Fibroblast of skin of left quadriceps (primary cell): ENCODE measurements at places on chromosomes 1 and 21.
A peak's percentile ranks its signal among the peaks of the same experiment; 100 is the strongest.

GRCh38 chr1:78619803-78620579, at the start of gene IFI44L:
TSS of gene IFI44L (plus strand) at chr1:78620448. CDS start at chr1:78627916, 7,468 bp downstream.
- DNase-seq = peak; percentile 53

DNA sequence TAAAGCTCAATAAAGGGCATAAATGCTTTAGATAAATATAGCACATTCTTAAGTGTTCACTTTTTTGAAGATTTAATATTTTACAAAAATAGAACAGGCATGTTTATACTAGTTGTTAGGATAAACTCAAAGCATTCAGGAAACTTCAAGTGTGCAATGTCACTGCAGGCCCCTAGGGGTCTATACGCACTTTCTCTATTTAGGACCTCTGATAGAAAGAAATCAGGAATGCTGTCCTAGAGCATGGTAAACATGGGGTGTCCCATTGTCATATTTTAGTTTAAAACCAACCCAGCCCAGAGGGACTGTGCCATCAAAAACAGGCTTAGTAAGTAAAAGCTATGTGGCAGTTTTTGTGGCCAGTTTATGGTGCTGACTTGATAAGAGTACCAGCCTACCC, 102.2 kb downstream of the BARHL2 start:
- DNase-seq = no peak

GRCh38 chr21:36059823-36060158, 535 bp downstream of the SETD4 start:
- no peak for DNase-seq

DNA sequence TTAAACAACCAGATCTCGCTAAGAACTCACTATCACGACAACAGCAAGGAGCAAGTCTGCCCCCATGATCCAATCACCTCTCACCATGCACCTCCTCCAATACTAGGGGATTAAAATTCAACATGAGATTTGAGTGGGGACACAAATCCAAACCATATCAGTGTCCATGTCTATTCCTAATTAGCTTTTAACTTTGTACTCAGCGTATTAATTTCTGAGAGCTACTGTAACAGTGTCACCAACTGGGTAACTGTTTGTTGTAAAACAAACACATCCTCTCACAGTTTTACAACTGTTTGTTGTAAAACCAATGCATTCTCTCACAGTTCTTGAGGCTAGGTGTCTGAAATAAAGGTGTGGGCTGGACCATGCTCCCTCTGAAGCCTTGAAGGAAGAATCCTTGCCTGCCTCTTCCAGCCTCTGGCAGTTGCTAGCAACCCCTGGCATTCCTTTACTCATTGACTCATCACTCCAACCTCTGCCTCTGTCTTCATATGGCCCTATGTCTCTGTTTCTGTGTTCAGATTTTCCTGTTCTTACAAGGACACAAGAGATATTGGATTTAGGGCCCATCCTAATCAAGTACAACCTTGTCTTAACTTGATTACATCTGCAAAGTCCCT, 121.2 kb downstream of the LTN1 start:
- DNase-seq = no peak

- DNase-seq = no peak
Observed at GRCh38 chr1:14662116-14662515, 63.6 kb downstream of the KAZN start.

GRCh38 chr1:8455700-8456307, 137.9 kb downstream of the SLC45A1 start:
- no peak for DNase-seq

GRCh38 chr21:22399681-22400514, 1401.7 kb downstream of the NCAM2 start:
- no peak for DNase-seq

GRCh38 chr1:6889875-6890480, 104.7 kb downstream of the CAMTA1 start:
- DNase-seq = peak; percentile 10

DNA sequence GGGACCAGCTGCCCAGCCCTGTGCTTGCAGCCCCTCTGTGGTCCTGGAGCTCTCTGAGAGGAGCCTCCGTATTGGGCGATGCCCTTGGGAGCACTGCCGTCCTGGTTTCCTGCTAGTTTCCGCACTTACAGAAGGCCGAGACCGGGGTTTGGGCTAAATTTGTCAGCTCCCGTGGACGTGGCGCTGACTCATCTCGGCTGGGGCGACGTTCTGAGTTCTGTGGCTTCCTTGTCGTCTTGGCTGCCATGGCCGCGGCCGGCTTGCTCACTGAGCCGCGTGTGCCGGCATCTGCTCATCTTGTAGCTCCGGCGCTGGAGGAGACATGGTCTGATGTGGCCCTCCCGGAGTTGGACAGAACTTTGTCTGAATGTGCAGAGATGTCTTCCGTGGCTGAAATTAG, 64.9 kb downstream of the PCNT start:
- no peak for DNase-seq

- DNase-seq = no peak
Observed at GRCh38 chr1:23589585-23589986, 30.3 kb upstream of the ID3 start.

- no peak for DNase-seq
Observed at GRCh38 chr1:198939286-198939685, 300.4 kb downstream of the PTPRC start.

DNA sequence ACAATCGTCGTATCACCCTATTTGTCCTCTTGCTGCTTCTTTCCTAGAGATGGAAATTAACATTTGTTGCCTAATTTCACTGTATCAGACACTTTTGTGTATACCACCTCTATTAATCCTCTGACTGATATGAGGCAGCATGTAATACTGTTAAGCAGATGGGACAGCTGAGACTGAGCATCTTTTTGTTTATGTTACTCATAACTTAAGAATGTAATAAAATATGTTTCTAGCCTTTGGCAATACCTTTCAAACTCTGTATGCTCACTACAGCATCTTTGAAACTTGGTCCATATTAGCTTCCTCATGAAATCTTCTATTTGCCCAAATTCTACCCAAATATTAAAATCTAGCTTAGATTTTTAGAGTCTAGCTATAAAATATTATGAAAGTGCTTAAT, 2.3 kb downstream of the OR14K1 start:
- DNase-seq = no peak

DNA sequence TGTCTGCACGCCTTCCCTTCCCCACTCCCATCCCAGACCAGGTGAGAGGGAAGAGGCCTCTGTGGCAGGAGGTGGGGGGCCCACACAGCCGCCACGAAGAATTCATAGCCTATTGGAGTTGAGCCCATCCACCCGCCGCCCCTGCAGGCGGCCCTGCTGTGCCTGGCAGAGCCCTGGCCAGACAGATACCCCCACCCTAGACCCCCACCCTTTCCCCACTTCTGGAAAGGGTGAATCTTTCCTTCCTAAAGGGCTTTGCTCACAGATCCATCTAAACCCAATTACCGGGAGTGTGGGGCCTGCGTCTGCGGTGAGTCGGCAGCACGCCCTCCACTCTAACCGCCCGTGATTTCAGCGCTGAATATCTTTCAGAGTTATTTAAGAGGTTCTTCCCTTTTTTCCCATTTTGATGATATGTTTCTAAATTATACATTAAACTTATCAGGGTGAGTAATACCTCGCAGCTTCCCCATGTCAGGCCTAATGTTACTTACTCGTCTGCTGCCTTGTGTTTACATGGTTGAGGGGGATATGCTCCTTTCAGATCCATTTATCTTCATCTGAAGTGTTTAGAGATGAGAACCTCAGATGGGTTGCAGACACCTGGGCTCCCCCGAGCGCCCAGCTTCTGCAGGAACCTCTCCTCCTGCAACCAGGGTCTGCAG, 183.9 kb upstream of the VAMP3 start:
- no peak for DNase-seq

DNA sequence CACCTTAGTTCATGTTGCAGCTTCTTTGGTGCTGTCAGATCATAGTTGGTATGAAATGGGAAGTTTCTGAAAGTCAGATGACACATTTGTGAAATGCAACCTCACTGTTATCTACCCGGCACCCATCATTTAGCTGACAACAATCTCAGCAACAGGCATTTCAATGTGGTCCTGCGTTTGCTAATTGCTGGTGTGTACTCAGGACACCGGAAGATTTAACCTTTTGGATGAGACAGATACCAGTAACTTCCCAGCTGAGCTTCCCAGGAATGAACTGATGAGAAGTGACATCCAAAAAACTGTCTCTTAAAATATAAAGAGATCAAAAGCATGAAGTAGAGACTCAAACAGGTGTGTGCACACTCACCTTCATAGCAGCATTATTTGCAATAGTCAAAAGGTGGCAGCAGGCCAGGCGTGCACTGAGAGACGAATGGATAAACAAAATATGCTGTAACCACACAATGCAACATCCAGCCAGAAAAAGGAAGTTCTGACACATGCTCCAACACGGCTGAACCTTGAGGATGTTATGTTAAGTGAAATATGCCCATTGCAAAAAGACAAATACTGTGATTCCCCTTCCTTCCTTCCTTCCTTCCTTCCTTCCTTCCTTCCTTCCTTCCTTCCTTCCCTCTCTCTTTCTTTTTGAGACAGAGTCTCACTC, 7.9 kb upstream of the CLDN14 start:
- DNase-seq = no peak

- no peak for DNase-seq
Observed at GRCh38 chr21:35988416-35989137, 71.7 kb downstream of the SETD4 start.
